ENCODE measurements at places on chromosomes 2 and 18.

- DNase-seq, result peak; percentile 86
Measured at GRCh38 chr2:178553047-178553446, 72.8 kb downstream of the PLEKHA3 start.

GRCh38 chr18:79490626-79491041 is 94.9 kb downstream of the NFATC1 start:
- DNase-seq, result no peak

GRCh38 chr2:178579006-178579405 is 98.7 kb downstream of the PLEKHA3 start:
- peak; percentile 66 for DNase-seq

DNA sequence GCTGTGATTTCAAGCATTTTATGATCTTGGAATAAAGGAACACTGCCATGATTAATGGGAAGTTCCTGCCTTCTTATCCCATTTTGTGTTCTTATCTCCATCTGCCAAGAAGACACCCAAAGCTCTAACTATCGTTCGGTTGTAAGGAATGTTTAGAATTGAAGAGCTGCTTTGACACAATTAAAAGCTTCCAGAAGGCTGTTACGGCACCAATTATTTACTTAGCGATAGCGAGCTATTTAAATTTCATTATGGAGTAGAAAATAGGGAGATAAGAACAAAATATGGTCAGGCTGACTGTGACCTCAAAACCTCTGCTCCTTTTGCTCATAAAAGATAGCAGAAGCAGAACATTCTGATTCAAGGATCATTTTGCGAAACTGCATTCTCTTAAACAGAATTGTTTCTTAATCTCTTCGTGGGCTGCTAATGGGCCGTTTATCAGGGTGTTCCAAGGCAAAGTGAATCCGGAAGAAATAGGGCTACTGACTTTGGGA is 101.6 kb downstream of the SLC4A3 start:
- no peak for DNase-seq

DNA sequence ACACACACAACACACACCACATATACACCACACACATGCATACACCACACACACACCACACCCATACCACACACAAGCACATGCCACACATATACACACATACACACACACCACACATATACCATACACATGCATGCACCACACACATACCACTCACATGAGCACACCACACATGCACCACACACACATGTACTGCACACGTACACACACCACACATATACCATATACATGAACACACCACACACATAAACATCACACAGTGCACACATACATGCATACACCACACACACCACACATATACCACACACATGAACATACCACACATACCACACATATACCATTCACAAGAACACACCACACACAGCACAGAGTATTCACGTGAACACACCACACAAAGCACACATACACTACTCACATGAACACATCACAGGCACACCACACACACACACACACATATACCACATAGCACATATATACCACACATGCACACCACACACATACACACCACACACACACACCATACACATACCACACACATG is 219.9 kb upstream of the RAB6C start:
- DNase-seq, result no peak

DNA sequence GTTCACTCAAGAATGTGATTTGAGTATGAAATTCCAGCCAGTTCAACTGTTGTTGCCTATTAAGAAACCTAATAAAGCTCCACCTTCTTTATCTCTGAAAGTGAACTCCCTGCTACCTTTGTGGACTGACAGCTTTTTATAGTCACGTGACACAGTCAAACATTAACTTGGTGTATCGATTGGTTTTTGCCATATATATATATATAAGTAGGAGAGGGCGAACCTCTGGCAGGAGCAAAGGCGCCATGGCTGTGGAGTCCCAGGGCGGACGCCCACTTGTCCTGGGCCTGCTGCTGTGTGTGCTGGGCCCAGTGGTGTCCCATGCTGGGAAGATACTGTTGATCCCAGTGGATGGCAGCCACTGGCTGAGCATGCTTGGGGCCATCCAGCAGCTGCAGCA is at the start of gene UGT1A1:
Gene UGT1A1, plus strand, starts transcription at position 228 of the 400 bp plus-strand sequence. Its CDS starts 18 bp downstream, at position 246.
- no peak for DNase-seq

DNA sequence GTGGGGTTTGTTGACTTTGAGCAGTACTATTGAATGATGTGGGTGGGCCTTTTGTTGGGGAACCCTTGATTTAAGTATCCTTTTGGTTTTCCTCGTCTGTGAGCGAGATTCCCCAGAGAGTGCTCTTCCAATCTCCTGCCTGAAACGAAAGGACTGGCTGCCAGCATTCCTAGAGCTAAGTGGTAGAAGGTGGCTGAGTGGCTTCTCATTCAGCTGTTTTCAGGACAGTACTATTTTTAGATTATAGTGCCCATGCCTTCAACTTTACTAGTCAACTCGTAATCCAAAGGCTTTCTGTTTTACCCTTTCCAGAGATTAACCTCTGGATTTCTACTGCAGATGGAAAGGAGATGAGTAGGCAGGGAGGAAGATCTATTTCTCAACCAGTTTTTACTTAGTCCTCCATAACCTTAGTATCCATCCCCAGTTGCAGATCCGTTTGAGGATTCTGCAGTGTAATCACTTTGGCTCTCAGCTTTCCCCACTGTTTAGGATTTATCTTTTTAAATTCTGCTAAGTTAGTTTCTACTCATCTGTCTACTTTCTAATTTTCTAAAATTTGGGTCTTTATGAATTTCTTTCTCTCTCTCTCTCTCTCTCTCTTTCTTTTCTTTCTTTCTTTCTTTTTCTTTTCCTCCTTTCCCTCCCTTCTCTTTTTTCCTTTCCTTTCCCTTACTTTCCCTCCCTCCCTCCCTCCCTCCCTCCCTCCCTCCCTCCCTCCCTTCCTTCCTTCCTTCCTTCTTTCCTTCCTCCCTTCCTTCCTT is 9.2 kb downstream of the SLC4A1AP start:
- DNase-seq, result no peak

GRCh38 chr18:80241919-80242777 is 5.2 kb downstream of the PARD6G start:
- no peak for DNase-seq

DNA sequence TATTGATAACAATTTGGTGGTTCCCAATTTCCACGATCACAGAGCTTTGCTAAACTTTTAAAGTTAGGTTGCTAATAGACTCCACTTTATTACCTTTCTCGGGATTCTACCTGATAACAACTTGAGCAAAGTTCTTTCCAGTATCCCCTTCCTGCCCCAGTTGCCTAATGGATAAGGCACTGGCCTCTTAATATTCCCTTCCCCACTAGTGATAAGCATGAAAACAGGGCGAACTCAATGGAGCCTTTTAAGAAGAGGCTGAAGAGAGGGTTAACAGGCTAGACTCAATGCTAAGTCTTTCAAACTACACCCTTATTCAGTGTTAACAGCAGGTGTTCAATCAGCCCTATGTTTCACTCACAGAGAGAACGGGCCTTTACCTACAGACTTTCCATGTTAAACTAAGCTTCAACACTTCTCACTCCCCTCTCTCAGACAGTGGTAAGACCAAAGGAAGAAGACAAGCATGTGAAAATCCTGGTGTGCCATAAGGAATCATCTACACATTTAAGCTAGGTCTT is 75.8 kb downstream of the ANKRD44 start:
- DNase-seq, result no peak

GRCh38 chr18:44557616-44558151 is 123.0 kb upstream of the SETBP1 start:
- no peak for DNase-seq

- peak; percentile 68 for DNase-seq
Measured at GRCh38 chr2:168538534-168538933, 82.5 kb downstream of the CERS6 start.

DNA sequence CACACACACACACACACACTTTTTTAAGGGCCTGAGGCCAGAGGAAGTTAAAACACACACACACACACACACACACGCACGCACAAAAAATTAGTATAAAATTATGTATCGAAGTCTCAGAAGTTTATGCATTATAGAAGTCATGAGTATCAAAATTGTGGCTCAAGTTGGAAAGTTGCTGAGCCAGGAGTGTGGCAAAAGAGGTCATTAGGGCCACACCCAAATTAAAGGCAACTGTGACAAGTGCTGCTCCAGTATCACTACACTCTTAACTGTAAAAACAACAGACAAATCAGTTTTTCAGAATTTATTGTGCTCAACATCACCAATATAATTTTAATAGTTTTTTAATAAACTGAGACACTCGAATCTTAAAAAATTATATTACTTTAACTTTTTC is 36.9 kb downstream of the YWHAQ start:
- no peak for DNase-seq

- no peak for DNase-seq
Measured at GRCh38 chr18:71443706-71444480, 1100.2 kb downstream of the CBLN2 start.
